Testis (tissue), 5 donors: ENCODE measurements at places on chromosomes 5 and 9. TPM values are rescaled to one million over a fixed set of nuclear protein-coding genes. Genes with fewer than 3 reads are reported as not detected.

DNA sequence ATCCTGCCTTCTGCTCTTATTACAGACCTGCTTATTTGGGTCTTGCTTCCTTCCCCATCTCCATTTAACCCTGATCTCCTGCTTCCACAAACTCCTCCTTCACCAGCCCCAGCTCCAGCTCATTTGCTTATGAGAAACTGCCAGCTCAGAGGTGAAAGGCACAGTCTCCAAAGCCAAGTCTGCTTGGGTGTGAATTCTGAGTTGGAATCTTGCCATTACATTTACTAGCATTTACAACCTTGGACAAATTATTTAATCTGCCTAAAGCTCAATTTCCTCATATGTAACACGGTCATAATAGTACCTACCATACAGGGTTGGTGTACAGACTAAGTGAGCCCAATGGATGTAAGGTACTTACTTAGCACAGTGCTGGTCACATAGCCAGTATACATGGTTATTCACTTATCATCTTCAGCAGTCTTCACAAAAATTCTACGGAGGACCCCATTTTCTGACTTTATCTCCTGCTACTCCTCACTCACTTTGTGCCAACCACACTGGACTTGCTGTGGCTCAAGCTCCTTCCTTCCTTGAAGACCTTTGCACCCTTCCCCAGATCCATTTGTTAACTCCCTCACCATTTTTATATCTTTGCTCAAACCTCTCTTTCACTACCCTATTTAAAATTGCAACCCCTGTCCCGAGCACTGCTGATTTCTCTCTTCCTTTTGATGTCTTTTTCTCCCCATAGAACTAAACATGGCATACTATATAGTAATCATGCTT, 86.2 kb downstream of the DOCK2 start:
- DNase-seq: no peak

Gene RBM27
- total RNA-seq: 35.2 TPM

- no peak for DNase-seq
Measured at GRCh38 chr5:169880012-169880663, 100.2 kb downstream of the INSYN2B start.

Gene TSSK1B
- total RNA-seq: 68.7 TPM

- DNase-seq: no peak
Measured at GRCh38 chr5:148372166-148372725, 11.5 kb upstream of the FBXO38 start.

DNA sequence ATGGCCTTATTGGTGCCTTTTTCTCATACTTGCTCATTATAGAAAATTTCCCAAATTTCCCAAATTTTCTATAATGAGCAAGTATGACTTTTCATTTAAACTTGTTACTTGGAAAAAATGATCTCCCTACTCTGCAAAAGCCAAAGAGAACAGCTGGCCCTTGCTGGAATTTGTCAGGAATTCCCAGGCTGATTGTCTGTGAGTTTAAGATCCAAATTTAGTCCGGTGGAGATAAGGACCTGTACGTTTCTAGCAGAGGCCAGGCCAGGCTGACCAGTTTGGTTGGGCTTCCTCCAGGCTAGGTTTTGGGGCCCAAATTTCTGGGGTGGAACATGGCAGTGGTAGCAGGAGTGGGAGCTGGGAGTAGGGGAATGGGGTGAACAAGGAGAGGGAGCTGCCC, 51.9 kb downstream of the NEURL1B start:
- DNase-seq: peak; percentile 45

DNA sequence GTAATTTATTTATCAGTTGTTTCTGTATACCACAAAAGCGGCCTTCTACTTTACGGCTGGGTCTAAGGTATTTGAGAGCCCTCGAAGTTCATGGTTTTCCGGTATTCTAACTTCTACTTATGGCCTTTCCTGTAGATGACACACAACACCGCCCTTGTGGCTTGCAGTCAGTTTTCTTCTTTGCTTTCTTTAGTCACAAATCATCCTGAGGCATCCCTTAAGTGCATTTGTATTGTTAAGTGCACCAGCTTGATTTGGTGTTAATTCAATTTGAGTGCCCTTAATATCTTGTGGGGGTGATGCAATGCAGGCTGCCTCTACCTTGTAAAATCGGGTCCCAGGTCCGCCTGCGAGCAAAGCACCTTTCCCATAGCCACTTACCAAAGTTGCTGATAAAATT, 511.9 kb downstream of the CCDC171 start:
- DNase-seq: no peak

DNA sequence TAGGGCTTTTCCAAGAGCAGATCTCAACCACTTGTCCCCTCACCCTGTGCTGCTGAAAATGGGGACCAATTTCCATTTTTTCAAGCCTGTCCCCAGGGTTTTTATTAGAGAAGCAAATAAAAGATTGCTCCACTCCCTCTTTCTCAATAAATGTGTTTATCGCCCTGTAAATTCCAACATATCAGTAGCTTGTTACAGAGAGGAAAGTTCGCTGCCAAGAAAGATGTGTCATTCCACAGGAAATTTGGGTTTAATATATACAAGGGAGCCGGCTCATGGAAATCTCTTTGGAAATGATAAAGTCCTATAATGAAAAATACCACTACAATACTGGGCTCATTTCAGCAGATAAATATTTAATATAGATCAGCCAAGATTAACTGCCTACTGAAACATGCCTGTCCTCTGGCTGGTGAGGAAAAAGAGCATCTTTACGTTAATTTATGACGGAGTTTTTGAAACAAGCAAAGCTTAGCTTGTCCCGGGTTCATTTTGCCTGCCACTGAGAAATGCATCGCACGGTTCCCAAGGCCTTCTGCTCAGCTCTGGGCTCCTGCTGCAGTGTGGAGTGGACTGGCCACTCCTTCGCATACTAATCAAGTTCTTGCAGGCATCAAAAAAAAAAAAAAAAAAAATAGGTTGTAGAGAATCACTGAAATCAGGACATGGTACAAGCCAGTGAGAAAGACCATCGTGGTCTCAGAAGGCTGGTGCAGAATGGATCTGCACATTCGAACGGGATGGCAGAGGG, 84.5 kb downstream of the BRINP1 start:
- DNase-seq: no peak

DNA sequence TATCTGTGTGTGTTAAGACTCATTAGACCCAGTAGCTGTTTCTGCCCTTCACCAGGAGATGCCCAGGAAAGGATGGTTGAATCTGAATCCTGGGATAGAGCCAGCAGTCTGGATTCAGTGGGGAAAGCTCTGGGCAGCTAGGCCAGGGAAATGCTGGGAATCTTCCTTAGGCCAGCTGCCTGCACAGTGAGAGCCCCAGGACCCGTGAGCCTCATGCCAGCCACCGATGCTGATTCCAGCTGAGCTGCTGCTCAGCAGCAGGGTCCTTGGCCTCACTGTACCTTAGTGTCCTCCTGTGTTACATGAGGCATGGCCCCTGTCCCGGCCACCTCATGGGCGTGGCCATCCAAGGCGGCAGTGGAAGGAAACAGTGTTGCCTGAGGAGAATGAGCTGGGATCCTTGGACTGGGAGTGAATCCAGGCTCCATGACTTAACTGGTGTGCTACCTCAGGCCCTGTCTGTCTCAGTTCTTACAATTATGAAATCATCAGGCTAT, 87.1 kb downstream of the AMBP start:
- peak; percentile 64 for DNase-seq

Gene CDX1
- 5.2 TPM for total RNA-seq

DNA sequence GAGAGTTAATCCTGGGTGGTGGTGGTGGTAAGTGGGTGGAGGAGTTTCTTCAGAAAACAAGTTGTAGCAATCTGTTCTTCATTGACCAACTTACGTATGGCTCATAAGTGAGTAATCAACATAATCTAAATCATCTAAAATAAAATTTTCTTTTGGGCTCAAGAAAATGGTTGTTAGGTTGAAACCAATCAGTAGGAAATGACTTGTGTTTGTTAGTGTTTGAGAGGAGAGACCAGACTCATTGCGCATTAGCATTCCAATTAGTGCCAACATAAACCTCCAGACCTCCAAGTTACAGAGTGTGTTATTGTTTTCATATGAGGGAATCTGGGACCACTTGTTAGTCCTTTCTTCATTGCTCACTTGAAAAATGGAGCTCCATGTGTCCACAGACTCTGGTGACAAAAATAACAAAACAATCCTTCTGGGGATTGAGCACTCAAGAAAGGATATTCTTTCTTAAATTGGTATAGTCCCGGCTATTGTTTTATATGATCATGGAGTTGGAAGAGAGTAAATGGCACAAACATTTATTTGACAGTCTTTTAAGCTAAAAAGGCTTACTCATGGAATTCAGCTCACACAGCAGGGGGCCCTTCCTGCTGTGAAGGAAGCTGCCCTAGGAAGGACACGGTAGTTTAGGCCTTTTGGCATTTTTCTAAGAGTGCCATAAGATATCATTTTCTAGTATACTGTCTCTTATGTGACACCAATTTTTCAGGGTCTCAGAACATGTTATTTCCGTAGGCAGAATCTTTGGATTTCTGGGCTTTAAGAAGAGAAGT, 441.1 kb downstream of the EBF1 start:
- DNase-seq: no peak

Gene MACROH2A1
- total RNA-seq: 178 TPM

DNA sequence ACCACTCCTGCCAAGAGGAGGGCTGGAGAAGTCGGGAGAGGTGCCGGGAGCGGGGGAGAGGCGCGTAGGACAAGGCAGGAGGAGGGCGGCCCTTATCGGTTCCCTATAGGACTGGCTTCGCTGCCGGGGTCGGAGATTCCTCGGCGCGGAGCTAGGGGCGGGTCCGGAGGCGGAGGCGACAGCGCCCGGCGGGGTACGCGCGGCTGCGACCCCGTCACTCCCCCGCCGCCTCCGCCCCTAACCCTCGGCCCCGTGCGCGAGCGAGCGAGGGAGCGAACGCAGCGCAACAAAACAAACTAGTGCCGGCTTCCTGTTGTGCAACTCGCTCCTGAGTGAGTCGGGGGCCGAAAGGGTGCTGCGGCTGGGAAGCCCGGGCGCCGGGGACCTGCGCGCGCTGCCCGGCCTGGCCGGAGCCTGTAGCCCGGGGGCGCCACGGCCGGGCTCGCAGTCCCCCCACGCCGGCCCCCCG, 2.0 kb downstream of the GLIS3 start:
- DNase-seq: peak; percentile 77

Gene GABRP
- total RNA-seq: not detected

DNA sequence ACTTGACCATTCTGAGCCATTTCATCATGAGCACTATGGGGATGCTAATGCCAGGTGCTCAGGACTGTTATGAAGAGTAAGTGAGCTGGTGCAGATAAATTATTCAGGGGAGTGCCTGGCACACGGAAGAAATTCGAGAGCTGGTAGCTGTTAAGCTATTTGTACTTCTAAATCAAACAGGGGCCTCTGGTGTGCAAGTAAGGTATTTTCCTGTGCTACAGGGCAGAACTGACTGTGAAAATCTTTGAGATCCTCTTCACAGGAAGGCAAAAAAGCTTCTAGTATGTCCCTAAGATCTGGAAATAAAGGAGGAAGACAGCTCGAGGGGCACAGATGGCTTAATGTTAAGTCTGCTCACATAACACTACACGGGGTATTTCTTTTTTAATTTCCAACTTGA, 106.3 kb upstream of the SPOCK1 start:
- DNase-seq: no peak

Gene MLANA
- not detected for total RNA-seq

DNA sequence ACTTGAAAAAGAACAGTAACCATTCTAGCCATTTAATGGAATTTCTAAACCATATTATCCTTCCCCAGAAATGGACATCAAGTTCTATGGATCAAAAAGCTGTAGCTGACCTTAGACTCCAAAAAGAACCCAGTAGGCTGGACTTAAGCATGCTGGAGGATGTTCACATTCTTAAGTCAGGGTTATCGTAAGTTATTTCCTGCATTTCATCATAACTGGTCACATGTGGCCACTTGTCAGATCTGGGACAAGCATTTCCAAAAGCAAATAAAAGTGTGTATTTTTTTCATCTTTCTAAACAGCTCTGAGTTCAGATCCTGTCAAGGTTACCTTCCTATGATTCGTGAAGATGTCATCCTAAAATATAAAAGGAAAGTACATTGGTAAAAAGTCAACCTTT, 274.5 kb upstream of the PTGER4 start:
- DNase-seq: no peak

DNA sequence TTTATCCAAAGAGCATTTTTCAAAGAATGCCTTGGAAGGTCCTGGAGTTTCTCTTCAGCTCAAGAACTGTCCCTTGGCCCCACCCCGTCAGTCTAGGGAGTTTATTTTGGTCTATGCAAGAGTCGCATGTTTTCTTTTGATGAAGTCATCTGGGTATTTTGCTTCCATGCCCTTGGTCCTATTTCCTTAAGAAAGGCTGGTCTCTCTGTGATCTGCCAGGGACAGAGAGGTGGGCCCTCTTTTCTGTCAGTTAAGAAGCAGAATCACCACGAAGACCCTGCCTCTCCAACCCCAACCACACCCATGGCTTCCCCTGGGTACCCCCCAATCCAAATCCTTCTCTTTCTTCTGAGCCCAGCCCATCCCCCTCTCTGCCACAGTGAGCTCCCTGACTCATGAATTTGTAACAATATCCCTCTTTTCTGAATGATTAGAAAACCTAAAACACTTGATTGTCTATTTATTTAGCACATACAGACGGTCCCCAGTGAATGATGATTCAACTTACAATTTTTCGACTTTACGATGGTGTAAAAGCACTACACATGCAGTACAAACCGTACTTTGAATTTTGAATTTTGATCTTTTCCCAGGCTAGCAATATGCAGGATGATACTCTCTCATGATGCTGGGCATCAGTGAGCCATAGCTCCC, 163.5 kb upstream of the ADRA1B start:
- DNase-seq: no peak

- no peak for DNase-seq
Measured at GRCh38 chr9:133405508-133406438, 12.0 kb downstream of the REXO4 start.

Gene LVRN
- total RNA-seq: 6.1 TPM
